ENCODE measurements at places on chromosomes 11 and 22.

- DNase-seq: no peak
These were observed 47.7 kb downstream of the DKK3 start for GRCh38 chr11:11960687-11961086.

- DNase-seq: no peak
These were observed 27.1 kb upstream of the STK33 start for GRCh38 chr11:8621147-8621546.

GRCh38 chr11:86374069-86374468 is 618 bp upstream of the CCDC81 start:
- no peak for DNase-seq

DNA sequence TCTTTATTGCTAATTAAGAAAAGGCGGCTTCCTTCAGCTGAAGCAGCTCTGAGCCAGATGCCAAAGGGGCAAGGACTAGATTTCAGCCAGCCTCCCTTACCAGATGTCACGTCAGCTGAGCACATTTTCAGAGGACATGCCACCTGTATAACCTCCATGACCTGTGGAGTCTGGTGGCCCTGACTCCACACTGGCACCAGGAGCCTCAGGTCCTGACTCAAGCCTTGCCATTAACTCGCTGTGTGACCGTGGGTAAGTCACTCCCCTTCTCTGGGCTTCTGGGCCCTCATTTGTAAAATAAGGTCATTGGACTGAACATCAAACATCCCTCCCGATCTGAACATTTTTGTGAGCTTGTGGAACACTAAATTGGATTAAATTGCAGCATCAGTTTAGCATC is 46.0 kb downstream of the FBXO7 start:
- DNase-seq: no peak

DNA sequence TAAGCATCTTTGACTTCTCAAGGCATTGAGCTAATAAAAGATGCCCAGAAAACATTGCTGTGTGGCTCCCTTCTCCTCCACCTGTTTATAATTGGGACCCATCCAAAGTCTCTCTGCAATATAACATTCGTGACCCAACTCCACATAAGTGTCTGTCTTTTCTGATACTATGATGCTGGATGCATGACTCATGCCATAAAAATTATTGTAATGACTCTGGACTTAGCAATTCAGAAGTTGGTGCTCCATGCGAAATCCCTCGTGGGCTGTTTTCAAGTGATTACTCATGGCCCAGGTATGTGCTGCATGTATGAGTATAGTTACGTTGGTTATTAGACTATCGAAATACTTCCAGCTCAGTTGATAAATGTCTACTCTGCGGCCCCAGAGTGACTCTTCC is 11.7 kb downstream of the FJX1 start:
- DNase-seq: no peak

DNA sequence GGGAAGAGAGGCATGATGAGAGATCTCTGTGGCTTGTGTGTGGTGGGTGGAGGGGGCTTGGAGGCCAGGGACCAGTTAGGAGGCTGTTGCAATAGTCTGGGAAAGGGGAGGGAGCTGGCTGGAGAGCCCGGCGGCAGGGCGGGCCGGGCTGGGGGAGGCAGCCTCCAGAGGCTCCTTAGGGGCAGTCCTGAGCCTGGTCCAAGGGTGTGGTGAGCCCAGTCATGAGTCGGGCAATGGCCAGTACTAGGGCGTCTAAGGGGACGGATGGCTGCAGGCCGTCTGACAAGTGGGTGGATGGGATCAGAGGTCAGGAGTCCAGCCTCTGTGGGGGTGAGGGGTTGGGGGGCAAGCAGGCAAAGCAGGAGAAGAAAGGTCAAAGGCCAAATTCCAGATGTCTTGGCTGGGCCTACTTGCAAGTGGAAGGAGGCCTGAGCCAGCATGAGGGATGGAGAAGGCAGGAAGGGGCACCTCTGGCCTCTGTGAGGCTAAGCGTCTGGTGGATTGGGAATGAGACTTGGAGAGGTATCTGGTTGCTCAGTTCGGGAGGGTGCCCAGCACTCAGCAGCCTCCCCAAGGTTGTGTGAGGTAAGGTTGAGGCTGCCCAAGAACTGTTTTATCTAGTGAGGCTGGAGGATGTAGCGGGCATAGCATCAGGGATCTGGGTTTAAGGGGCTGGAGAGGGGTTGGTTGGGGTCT is 6.0 kb upstream of the CD248 start:
- no peak for DNase-seq

GRCh38 chr22:35258191-35258988 is 1.1 kb downstream of the HMGXB4 start:
- DNase-seq: no peak

DNA sequence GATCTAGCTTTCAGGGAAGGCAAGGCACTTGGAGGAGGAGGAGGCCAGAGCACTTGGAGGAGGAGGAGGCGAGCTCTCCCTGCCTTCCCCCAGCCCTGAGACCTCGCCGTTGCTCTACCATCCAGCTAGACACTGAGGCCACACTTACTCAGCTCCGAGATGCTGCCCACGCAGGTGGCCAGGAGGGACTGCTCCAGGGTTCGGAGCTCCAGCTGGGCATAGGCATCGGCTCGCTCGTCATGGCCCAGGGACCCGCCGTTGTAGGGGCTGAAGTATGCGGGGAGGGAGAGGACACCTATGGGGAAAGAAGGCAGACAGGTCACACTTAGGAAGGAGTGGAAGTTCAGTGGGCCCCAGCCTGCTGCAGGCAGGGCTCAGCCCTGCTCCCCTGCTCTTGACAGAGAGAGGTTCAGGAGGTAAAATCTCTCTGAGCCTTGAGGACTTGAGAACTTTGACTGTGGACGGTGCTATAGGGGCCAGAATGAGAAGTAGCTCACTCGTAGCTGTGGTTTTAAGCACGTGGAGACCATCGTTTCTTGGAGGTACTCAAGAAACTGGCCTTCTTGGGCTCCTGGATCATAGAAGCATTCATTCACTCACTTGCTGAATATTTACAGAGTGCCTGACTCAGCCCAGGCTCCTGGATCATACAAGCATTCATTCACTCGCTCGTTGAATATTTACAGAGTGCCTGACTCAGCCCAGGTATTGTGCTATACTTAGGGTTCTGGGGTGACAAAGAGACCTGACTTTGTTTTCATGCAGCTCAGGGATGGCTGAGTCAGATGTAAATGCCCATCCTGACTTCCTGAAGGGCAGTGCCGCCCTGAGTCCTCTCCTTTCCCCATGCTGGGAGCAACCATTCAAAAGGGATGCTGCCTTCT is 99.2 kb downstream of the NAT10 start:
- no peak for DNase-seq

DNA sequence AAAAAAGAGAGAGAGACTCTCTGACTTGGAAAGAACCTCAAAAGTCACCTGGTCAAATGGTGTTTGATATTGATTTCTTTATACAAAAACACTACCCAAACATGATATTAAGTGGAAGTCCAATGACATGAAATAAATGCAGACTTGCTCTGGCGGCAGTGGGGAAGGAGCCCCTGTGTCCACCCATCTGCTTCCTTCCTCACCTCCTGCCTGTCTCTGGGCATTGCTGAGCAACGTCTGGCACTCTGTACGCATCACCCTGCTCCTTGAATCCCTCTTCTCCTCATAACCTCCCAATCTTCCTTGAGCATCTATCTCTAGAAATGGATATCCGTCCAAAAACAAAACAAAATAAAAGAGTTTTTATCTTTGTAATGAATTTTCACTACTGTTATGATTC is 39.9 kb upstream of the GRAMD1B start:
- no peak for DNase-seq

DNA sequence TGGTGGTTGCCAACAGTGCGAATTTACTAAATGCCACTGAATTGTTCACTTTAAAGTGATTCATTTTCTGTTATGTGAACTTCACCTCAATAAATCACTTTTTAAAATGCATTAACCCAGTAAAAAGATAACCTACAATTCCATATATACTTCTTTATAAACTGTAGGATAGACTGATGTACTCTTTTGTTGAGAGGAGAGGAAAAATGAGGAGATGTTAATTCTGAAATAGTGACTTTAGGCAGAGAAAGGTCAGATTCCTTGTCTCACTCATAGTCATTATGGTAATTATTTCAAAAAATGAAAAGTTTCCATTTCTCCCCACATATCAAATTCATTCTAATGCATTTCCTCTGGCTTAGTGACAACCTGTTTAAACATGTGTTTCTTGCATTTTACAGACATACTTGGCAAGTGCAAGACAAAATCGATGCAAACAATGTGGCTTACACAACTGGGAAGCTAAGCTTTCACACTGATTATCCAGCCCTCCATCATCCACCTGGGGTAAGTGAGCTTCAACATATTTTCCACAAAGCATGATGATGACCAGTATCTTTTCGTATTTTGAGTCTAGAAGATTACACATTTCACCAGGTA is 74.5 kb downstream of the BBOX1 start:
- DNase-seq: no peak

DNA sequence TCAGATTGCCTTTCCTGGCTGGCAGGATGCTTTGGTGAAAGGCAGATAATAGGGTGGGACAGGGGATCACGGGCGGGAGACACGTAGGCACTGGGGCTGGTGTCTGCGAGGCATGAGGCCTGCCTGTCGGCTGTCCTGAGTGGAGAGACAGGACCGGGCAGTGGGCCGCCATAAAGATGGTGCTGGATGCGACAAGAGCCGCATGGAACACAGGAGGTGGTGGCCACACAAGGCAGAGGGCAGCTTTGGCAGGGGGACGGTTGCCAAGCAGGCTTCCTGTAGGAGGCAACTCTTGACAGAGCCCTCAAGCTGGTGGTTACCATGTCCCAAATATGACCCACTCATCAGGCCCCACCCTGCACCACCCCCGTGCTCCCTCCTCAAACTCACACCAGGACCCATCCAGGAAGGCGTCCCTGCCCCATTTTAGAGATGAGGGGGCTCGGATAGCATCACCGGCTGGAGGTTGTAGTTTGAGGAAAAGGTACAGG is 4.9 kb upstream of the PPARA start:
- DNase-seq: no peak

DNA sequence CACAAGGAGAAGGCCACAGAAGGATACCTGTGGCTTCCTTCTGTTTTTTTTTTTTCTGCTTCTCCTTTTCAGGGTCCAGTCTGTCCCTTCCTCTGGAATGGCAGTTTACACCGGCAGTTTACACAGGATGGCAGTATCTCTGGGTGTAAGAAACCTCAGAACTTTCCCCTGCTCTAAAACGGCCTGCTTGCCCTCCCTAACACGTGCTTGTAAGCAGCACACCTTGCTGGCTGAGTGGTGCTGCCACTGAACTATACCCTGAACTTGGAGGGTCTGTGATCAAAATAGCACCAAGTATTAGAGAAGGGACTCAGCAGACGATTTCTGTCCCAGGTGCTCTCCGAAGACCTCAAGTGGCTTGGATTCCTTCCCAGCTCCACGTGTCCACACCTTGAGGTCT is 904 bp upstream of the OPCML start:
- no peak for DNase-seq

- DNase-seq: no peak
These were observed 2.2 kb downstream of the PHRF1 start for GRCh38 chr11:578276-579035.

DNA sequence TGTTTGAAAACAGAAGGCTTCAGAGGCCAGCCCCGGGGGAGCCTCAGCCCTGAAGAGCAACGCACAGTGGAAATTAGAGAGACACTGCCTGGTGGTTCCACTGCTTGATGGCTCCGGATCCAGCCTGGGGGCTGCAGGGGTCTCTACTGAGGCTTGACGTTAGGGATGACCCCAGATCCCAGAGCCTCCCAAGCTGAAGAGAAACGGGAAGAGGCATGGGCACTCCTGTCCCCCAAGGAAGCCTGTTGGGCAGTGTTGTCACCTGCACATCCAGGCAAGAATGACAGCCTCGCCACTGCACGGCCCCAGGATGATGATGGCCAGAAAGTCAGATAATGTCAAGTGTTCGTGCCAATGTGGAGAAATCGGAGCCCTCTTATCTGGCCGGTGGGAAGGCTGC is 56.8 kb upstream of the FGF3 start:
- no peak for DNase-seq

GRCh38 chr11:33608386-33608785 is 92.2 kb downstream of the C11orf91 start:
- no peak for DNase-seq

GRCh38 chr11:10257478-10257877 is 36.5 kb downstream of the SBF2 start:
- no peak for DNase-seq

GRCh38 chr22:37633089-37633624 is 6.3 kb upstream of the SH3BP1 start:
- DNase-seq: peak; percentile 55

GRCh38 chr11:69257838-69258658 is 35.9 kb upstream of the MYEOV start:
- no peak for DNase-seq

- DNase-seq: no peak
These were observed 1.3 kb downstream of the MPPED1 start for GRCh38 chr22:43412808-43413795.

DNA sequence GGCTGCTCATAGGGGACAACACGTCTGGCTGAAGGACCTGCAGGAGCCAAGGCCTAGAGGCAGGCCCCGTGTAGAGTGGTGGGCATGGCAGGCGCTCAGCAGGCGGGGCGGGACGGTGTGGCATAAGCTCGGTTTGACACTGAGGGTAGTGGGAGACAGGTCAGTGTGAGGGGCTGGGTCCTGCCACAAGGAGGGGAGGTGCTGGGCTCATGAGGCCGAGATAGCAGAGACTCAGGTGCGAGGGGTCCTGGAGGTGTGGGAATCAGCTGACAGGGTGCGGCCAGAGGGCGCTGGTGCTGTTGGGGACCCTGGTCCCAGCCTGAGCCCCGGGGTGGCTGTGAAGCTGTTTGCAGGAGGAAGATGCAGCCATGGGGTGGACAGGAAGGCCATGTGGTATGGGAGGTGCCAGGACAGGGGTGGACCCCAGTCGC is 6.7 kb downstream of the SLC22A12 start:
- no peak for DNase-seq

GRCh38 chr11:100176456-100176855 is 510.6 kb upstream of the ARHGAP42 start:
- DNase-seq: no peak

GRCh38 chr11:1887451-1888346 is 4.0 kb downstream of the PRR33 start:
- DNase-seq: no peak

- no peak for DNase-seq
These were observed 31.1 kb upstream of the SYT9 start for GRCh38 chr11:7220636-7221035.

- DNase-seq: no peak
These were observed 15.4 kb upstream of the HYLS1 start for GRCh38 chr11:125872138-125872491.

DNA sequence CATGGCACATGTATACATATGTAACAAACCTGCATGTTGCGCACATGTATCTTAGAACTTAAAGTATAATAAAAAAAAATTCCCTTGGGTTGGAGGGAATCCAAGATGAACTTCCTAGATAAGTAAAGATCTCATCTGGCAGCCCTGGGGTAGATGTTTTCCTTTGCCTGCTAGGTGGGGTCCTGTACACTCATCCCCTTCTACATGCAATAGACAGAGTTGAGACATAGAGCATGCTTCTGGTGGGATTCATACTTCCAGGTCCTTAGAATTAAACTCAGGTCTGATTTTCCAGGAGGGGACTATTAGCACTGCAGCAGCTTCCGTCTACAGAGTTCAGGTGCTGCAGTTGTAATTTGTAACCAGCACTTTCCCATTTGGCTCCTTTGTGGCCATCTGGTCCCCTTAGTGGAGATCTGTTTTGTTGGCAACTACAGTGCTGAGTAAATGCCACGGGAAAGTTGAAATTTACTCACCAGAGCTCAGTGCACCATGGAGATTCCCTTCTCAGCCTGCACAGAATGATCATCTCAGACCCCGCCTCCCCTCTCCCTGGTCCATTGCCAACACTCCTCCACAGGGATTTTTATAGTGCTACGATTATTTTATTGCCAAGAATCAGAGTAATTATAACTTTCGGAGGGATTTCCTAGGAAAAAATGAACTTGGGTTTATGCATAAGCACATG is 220.1 kb upstream of the E2F8 start:
- DNase-seq: no peak

Measured in activated naive CD4-positive, alpha-beta T cell treated with Interleukin-2 at 50 U/mL for 16 hours (primary cell).